ENCODE measurements at places on chromosomes 3 and 15.

DNA sequence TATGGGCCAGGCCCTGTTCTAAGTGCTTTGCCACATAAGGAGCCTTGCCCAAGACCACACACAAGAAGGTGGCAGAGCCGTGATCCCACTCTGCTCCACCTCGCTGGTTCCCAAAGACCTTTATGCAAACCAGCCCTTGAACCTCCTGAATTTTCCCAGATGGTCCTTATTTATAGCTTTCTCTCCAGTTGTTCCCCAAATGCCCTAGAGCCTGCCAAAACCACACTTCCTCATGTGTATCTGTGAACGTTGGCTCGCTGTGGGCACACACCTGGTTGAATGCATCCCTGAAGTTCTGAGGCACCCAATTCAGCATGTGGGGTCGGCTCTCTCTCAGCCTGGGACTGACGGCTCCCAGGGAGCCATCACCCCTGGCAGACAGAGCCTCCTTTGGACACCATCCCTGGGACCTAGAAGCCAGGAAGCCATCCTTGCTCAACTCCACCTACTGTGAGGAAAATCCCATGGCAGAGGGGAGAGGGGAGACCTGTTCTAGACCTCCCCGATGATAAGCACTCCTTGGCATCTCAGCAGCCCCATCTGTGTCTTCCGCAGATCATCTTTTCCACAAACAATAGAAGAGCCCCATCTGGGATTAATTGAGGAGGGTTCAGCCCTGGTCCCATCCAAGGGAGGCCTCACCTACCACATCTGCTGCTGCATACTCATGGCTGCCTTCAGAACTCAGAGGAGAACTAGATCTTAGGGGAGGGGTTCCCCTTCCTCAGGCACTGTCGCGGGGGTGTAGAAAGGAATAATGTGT, 42.3 kb upstream of the LIMD1 start:
- peak; percentile 51 for DNase-seq

DNA sequence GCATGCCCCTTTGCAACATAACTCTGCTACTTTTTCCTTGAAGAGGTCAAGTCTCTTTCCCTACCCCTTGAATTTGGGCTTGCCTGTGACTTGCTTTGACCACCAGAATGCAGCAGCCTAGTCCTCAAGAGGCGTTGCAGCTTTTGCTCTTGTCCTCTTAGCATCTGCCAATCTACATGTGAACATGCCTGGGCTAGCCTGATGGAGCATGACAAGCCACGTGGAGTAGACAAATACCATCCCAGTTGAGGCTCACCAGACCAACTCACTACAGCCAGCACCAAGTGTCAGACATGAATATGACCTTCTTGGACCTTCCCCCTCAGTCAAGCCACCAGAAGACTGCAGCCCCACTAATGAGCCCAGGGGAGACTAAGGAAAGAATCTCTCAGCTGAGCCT, 32.9 kb downstream of the AMOTL2 start:
- no peak for DNase-seq

DNA sequence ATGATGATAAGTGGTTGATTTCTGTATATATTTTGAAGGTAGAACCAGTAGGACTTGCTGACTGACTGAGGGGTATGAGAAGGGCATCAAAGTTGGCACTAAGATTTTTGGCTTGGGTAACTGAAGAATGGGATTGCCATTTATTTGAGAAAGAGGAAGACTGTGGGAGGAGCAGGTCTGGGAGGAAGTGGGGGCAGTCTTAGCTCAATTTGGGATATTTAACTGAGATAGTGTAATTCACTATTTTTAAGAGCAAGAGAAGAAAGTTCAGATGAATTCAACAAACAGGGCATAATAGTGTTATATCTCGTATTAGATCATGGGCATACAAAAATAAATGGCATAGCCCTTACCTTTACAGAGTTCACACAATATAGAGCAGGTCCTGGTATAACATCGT, 1.7 kb downstream of the BUB1B start:
- no peak for DNase-seq

DNA sequence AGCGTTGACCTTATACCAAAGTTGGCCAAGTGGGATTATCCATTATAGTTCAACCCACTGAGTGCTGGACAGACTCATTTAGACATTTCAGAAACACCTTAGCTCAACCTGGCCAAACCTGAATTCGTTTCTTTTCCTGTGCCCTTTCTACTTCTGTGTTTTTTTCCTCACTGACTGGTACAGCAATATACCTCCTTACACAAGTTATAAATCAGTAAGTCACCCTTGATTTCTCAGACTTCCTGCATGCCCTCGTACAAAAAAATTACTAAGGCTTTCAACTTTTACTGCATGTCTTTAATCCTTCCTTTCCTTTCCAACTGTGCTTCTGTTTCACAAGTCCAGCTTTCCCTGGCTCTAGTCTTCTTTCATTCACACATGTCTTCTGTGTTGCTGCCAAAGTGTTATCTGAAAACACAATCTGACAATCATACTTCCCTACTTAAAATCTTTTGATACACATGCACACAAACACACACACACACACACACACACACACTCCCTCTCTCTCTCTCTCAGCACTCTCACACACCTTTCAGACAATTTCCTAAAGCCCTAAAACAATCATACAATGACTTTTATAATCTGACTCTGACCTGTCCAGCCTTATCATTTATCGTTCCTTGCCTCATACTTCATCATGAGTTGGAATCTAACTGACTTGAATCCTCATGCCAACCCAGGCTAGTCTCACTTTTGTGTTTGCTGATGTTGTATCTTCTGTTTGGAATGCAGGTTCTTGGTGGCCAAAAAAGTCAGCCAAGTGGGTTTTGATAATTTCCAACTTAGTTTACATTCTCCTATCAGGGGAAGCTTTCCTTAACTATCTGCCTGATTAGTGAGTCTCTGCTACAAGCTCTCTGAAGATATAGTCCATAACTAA, 436.4 kb downstream of the NAALADL2 start:
- no peak for DNase-seq

DNA sequence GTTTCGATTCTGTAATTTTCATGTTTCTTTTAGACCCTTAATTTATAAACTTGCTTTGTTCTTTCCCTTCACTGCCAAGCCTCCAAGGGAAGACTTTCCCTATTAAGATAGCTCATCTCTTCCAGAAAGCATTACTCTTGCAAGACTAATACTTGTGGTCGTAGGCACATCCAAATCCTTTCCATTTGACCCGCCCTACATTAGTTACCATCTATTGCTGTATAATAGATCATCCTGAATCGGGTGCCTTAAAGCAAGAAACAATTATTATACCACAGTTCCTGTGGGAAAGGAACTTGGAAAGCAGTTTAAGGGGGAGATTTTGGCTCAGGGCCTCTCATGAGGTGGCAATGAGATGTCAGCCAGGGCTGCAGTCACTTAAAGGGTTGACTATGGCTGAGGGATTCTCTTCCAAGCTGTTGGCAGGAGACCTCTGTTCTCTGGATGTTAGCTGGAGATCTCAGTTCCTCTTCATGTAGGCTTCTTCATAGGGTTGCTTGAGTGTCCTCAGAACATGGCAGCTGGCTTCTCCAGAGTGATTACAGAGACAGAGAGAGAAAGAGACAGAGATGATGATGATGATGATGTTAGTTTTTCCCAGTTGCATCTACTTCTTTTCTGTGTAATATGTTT, 570.4 kb upstream of the TGFBR2 start:
- no peak for DNase-seq

DNA sequence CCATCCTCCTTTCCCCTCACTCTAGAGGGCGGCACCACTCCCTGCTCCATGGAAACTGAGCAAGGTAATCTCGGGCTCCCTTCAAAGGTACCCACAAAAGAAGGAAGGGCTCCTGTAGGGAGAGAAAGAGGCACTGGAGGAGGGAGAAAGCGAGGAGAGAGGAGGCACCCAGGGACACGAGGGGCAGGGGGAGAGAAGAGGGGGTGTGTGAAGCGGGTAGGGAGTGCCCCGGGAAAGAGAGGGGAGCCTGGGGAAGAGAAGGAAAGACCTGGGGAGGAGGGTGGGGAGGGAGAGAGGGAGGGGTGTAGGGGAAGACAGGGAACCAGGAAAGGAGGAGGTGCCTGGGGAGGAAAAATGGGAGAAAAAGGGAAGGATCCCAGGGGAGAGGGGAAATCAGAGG, 523 bp downstream of the VILL start:
- no peak for DNase-seq

Data from fibroblast of skin of right biceps (primary cell).